Panc1 (cell line): ENCODE measurements at places on chromosomes 2 and 18. TPM values are rescaled to one million over a fixed set of nuclear protein-coding genes. Genes with fewer than 3 reads are reported as not detected.

CIB4 gene
- total RNA-seq = 0.33 TPM

NMUR1 gene
- 0.28 TPM for total RNA-seq

CCL20 gene
- not detected for total RNA-seq

TCF23 gene
- total RNA-seq = 0.03 TPM

SERPINB10 gene
- not detected for total RNA-seq

IL37 gene
- total RNA-seq = not detected

FASTKD2 gene
- 20.5 TPM for total RNA-seq

FAM161A gene
- 10.1 TPM for total RNA-seq

DOK6 gene
- total RNA-seq = not detected

MARCO gene
- total RNA-seq = 0.26 TPM

PROM2 gene
- 1.4 TPM for total RNA-seq

C2orf92 gene
- 6.0 TPM for total RNA-seq

STARD6 gene
- not detected for total RNA-seq

CD8B2 gene
- not detected for total RNA-seq

DNAJC5G gene
- total RNA-seq = not detected

PAIP2B gene
- 1.4 TPM for total RNA-seq

ATP8B1 gene
- 12.5 TPM for total RNA-seq

MRPL44 gene
- 27.8 TPM for total RNA-seq

IL36RN gene
- total RNA-seq = not detected

FNDC4 gene
- 1.3 TPM for total RNA-seq

CD226 gene
- 0.95 TPM for total RNA-seq

LYG2 gene
- not detected for total RNA-seq

C2orf72 gene
- 3.2 TPM for total RNA-seq

UGT1A3 gene
- total RNA-seq = not detected

LCT gene
- not detected for total RNA-seq

ALPP gene
- 7.3 TPM for total RNA-seq
